ENCODE measurements at places on chromosomes 6 and 20.

DNA sequence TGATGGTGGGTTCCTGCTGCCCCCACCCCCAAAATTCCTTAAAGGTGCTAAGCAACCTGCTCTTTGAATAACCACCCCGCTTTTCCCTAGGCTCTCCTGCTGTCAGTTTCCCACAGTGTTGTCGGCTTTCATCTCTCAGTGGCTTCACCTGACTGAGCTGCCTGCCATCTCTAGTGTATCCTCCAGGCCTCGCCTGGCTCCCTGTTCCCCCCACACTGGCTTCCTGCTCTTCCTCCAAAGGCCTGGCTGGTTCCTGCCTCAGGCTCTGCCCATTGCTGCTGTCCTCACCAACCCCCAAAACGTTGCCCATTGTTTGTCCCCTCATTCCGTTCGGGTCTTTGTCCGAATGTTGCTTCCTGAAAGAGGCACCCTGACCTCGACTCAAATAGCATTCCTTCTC, 93.8 kb upstream of the POPDC3 start:
- no peak for DNase-seq

GRCh38 chr20:52959125-52959524, 13.0 kb upstream of the TSHZ2 start:
- no peak for DNase-seq

- DNase-seq = no peak
Measured at GRCh38 chr6:135170849-135171248, 10.3 kb upstream of the MYB start.

GRCh38 chr6:110930781-110931180, 27.7 kb upstream of the GTF3C6 start:
- DNase-seq = no peak

- DNase-seq = no peak
Measured at GRCh38 chr6:92050216-92050615, 1369.1 kb downstream of the EPHA7 start.

GRCh38 chr20:36872852-36873251, 3.1 kb upstream of the TLDC2 start:
- no peak for DNase-seq

- no peak for DNase-seq
Measured at GRCh38 chr6:11251553-11252360, 19.3 kb upstream of the NEDD9 start.

DNA sequence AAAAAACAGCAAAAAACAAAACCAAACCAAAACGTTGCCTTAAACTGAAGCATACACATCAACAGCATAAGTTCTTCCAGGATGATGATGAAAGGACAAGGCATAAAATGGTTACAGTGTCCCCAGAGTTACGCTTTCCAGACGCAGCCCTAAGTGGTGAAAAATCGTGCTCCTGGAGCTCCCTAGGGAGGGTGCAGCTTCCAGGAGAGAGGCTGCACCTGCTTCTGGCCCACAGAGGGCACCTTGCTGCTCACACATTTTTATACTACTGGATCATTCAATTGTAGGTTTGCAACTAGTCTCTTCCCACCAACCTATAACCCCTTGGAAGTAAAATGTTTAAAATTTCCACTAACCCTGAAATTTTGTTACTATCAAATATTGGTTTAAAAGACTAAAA, 115.0 kb downstream of the PRKN start:
- DNase-seq = no peak

Data from stimulated activated CD8-positive, alpha-beta memory T cell treated with anti-CD3 and anti-CD28 coated beads, Interleukin-4, amount 100 ng/mL, for 4 hours (primary cell).